ENCODE measurements at places on chromosomes 12 and 14.

DNA sequence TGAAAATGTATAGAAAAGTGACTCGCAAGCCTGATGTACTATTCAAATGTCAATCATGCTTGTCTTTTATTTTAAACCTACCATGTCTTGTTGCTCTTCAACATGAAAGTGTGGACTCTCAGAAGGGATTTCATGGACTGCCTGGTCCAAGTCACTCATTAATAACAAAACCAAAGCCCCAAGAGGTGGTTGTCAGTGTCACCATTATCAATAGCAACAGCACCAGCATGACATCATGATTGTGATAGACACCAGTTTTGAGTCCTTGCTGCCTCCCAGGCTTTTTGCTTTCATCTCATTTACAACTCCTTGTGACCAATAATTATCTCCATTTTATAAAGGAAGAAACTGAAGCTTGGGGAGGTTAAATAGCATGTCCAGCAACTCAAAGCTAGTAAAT, 112.0 kb upstream of the TMPO start:
- DNase-seq: no peak

DNA sequence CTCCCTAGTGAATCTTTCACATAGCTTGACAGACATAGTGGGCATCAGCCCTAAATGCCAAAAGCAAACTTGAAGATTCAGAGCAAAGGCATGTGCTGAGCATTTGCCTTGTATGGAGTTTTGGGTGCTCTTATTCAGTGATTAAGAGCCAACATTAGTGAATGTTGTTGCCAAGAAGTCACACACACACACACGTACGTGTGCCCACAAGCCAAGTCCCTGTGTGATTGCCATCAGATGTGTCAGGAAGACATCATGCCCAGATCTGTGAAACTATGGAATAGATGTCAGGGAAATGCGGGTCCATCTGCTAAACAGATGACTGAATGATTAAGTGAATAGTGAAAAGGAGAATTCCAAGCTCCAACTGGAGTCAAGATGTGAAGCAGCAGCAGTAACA, 149.0 kb downstream of the AKAP6 start:
- DNase-seq: no peak

- peak; percentile 40 for DNase-seq
Observed at GRCh38 chr14:91059576-91060350, 678 bp downstream of the RPS6KA5 start.

DNA sequence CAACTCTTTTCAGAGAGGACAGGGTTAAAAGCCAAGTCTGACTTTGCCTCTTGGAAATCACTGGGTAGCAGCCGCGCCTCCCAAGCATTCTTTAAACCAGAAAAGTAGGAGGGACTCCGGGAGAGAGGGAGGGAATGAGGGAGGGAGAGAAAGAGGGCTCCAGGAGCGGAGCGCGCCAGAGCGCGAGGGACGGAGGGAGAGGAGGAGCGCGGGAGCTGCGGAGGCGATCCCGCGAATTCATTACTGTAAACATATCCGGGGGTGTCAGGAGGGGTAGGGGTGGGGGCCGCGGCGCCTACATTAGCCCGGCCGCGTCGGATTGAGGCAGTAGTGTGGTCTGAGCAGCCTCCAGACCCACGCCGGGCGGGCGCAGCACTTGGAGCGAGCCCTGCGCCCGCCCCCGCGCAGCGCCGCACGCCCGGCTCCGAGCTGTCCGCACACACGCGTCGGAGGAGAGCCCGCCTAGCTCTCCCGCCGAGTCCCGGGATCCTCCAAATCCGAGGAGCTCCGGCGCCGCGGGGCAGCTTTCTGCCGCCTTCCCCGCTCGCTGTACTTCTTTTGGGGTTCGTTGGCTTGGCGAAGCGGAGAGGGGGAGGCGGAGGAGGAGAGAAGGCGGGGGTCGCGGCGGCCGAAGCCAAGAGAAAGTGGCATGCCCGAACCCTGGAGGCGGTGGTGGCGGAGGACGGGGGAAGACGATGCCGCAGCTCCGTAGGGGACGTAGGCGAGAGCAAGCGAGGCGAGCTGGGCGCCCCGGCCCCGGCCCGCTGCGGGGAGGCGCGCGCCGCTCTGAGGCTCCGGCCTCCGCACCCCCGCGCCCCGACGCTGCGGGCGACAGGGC, 3.3 kb downstream of the FLRT2 start:
- no peak for DNase-seq
